ENCODE measurements at places on chromosomes 2 and 18.

DNA sequence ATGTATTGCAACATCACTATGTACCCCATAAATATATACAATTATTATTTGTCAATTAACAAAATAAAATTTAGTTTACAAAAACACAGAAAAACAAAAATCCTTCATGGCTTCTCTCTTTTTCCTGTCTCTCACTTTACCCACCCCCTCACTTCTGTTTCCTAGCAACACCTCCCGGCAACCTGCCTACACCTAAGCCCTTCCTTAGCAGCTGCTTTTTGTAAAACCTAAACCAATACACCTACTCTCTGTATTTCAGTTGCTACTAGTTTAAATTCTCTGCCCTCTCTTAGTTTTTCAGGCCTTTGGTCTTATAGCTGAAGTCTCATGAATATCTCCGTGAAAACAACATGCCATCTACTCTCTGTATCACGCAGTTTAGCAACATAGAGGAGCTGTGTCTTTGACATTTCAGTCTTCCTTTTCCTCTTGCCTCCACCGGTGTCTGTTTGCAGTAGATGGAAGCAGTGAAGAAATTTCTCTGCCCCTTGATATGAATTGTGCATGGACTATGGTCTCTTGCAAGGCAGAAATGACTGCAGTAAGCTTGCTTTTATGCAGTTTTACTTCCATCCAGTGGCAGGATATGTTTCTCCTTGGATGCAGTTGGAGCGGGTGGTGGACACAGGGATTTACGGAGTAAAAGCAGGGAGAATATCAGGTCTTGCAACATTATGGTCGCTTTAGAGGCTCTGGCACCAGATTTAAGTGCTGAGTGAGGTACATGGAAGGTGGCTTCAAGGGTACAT, 42.0 kb upstream of the ZDBF2 start:
- DNase-seq: no peak

- no peak for DNase-seq
These were observed 842.0 kb upstream of the CDH2 start for GRCh38 chr18:29018976-29019375.

DNA sequence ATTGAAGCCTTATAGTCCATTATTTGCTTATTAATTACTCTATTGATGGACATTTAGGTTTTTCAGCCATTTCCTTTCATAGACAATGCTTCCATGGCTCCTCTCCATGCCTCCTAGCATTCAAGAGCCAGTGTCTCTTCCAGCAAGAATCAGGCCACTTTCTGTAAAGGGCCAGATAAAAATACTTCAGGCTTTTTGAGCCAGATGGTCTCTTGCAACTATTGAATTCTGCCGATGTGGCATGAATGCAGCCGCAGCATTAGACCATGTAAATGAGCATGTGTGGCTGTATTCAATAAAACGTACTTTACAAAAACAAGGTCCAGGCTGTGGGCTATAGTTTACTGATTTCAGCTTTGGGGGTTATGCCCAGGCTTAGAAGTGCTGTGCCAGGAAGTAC, 38.5 kb downstream of the TRAF3IP1 start:
- DNase-seq: no peak

GRCh38 chr18:44849361-44849760, 168.7 kb downstream of the SETBP1 start:
- no peak for DNase-seq

DNA sequence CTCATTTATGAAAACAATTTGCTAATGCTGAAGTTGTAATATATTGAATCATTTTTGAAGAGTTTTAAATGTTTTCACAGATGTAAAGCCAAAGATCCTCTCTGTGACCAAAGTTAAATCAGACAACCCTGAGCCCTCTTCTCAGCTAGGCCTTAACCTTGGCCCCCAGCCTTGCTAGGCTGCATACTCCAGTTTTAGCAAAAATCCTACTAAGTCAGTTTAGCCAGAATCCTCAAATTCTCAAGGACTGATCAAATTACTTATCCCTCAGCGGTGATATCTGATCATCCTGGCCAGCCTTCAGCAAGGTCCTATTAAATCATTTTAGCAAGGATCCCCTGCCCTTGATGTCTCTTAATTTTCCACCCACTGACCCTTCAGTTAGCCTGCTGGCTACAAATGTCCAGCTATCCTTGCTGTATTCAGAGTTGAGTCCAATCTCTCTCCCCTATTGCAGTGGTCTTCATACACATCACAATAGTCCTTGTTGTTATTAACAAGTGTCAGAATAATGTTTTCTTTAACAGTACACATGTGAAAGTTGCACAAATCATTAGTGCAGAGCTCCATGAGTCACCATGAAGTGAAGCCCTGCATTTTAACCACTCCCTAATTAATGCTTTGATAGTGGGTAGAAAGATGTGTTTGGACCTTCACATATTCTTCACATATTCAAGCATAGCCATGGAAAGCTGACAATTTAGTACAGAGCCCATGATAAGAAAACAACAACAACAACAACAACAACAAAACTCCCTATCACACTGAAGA, 206.4 kb downstream of the NBAS start:
- no peak for DNase-seq

DNA sequence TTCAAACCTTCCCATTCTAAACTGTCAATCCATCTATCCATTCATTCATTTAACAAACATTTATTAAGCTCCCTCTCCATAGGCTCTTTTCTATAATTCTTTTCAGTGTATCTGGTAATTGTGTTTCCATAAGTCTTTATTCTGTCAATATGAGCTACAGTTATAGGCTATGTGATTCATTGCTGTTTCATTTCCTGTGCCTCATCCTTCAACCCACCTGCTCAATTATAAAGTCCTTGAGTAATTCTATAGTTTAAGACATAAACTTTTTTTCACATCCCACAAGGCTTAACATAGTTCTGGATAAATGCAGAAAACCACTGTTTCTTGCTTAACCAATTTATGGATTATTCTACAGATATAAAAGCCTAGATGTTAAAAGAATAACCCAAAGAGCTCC, 84.2 kb upstream of the PIK3C3 start:
- no peak for DNase-seq

DNA sequence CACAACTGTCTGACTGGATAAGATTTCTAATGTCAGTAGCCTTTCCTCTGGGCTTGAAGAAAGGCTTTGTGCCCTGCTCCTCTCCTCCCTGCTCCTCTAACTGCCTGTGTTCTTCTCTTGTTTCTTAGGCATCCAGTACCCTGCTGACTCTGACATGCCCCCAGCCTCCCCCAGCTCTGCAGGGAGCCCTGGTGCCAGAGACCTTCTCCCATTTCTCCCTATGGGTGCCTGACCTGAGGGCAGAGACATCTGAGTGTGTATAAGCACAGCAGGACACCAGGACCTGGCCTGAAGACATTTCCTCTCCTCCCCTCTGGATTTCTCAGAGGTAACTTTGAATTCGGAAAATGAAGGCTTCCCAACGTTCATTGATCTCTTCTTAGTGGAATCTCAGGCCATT, 23.6 kb downstream of the RNF144A start:
- DNase-seq: no peak

GRCh38 chr2:219416235-219416602, 2.0 kb upstream of the DES start:
- DNase-seq: no peak

DNA sequence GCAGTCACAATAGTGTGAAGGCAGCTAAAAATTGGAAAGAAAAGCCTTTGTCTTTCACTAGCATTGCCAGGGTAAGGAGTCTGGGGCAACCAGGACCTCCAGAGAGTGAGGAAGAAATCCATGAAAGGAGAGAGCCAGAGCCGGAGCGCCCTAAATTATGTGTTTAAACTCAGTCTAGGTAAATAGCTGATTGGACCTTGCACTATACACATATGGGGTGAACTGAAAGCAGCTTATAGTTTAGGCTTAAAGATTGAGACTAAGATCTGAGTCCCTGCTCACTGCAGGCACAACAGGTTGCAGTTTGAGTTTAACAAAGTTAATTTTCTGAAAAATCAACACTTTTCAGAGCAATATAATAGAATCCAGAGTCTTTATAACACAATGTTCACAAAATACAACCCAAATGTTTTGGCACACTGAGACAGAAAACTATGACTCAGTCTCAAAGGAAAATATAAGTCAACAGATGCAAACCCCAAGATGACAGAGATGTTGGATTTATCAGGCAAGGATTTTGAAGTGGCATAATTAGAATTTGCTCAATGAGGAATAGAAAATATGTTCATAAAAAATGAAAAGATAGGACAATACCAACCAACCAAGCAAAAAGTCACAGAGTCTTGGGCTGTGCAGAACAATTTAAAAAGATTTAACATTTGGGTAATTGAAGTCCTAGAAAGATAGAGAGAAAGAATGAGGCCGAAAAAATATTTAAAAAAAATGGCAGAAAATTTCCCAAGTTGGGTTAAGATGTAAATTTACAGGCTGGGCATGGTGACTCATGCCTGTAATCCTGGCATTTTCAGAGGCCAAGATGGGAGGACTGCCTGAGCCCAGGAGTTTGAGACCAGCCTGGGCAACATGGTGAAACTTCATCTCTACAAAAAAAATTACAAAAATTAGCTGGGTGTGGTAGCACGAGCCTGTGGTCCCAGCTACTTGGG, 39.6 kb downstream of the DOK1 start:
- DNase-seq: no peak

DNA sequence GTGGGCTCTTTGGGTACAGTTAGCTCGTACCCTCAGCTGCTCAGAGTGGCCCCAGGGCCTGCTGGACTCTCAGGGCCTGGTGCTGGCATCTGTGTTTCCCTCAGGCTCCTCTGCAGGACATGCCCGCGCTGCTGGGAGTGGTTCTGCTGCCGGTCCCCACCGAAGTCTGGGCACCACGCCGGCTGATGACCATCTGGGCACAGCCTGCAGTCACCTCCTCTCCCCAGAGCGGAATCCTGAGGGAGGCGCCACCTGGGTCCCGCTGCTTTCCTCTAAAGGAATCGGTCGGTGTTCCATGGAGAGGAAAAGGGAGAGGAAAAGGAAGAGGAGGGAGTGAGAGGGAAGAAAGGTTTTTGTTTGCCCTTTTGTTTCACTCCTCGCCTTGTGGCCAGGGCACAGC, 43.6 kb downstream of the MC2R start:
- no peak for DNase-seq

GRCh38 chr18:64178860-64179259, 30.0 kb upstream of the LINC00305 start:
- DNase-seq: no peak

DNA sequence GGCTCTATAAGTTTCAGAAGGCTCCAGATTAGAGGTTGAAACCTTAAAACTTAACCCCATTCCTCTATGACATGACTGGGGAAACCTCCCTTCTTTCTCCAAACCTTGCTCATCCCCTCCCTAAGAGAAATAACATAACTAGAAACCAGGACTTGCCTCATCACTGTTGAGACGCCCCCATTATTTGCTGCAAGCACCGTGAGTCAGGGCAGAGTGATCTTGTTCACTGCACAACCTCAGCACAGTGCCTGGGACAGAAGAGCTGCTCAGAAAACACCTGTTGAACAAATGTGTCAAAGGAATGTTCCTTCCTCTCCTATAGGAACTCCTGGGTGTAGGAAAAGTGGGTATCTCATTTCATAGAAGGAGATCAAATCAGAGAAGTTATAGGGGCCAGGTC, 132.7 kb upstream of the CTAGE1 start:
- DNase-seq: no peak

DNA sequence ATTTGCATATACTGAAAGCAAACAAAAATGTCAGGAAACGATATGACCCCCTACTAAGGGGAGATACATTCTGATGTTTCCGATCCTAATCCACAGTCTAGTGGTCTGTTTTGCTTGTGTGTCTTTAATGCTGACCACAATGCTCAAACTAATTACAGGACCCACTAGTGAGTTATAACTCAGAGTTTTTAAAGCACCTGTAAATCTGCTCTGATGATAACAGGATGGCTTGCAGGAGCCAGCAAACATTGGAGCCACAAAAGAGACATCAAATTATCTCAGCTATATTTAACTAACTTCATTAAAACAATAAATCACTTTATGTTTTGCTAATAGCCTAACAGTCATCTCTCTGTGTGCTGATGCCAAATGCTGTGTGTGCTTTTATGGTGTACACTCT, 300.3 kb downstream of the NBAS start:
- DNase-seq: no peak

All from stimulated activated CD8-positive, alpha-beta memory T cell treated with anti-CD3 and anti-CD28 coated beads, Interleukin-4, amount 100 ng/mL, for 48 hours (primary cell).